ENCODE measurements at places on chromosomes 5 and 9.

DNA sequence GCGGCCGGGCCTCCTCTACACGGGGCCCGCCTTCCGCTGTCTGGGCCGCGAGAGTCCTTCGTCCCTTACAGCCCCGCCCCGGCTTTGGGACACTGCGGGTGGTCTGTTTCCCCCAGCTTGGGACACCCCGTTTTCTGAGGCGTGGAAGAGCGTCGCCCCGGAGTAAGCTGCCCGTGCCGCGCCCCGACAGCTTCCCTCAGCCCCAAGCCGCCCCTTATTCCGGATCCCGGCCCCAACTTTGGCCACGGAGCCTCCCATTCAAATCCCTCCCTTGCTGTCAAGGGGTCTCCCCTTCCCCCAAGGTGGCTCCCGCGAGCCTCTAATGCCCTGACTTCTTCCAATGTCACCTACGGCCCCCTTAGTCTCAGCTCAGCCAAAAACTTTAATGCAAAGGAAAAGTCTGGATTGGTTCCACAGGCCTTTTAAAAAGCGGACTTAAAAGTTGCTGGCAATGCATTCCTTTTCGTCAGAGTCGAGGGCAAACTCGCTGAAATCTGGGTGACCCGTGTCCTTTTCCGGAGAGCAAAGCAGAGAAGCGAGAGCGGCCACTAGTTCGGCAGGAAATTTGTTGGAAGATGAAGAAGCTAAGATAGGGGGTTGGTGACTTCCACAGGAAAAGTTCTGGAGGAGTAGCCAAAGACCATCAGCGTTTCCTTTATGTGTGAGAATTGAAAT, 19.8 kb downstream of the EXOSC2 start:
- DNase-seq: no peak

GRCh38 chr9:4662989-4663792, 1.1 kb downstream of the PLPP6 start:
- no peak for DNase-seq

- no peak for DNase-seq
Observed at GRCh38 chr5:5838493-5838892, 416.0 kb downstream of the ICE1 start.

- peak; percentile 76 for DNase-seq
Observed at GRCh38 chr5:178113141-178113787, at the start of gene N4BP3. N4BP3 (plus strand) TSS chr5:178113532; CDS start chr5:178119584, 6,052 bp downstream.

DNA sequence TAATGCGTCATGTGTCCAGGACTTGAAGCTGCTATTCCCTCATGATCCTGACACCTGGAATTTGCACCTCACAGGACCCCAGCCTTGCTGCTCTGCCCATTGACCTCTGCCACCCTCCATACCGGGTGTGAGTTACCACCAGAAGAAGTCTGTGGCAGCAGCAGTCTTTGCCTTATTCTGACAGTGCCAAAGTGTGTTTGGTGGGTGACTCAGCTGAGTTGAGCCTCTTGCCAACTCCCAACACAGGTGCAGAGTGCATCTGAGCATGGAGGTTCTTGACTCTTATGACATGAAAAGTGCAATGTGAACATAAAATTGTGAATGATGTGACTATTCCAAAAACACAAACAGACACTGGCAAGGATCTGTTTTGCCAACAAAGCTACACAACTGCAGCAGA, 1166.5 kb upstream of the CDH18 start:
- DNase-seq: no peak

GRCh38 chr5:139696167-139696893, 48.2 kb downstream of the CXXC5 start:
- DNase-seq: no peak
